Airway epithelial cell (primary cell): ENCODE measurements at places on chromosomes 4 and X. TPM values are rescaled to one million over a fixed set of nuclear protein-coding genes. Genes with fewer than 3 reads are reported as not detected.

The FRMPD3 gene
- total RNA-seq: under 0.01 TPM in 1 of 2 replicates, not detected in the other

The BCORL1 gene
- 1.7 and 2.8 TPM in 2 replicates for total RNA-seq

The MAGEA8 gene
- not detected in 2 replicates for total RNA-seq

The RBMX2 gene
- total RNA-seq: 11.6 and 21.7 TPM in 2 replicates

The FAM236C gene
- total RNA-seq: not detected in 2 replicates

The POLR2B gene
- 82.4 and 82.5 TPM in 2 replicates for total RNA-seq

The PAGE5 gene
- total RNA-seq: not detected in 2 replicates

The HTR2C gene
- not detected in 2 replicates for total RNA-seq

The NHS gene
- 2.6 and 3.6 TPM in 2 replicates for total RNA-seq

The VEGFD gene
- total RNA-seq: 0.07 TPM in 1 of 2 replicates, not detected in the other

The DIPK2B gene
- total RNA-seq: not detected in 2 replicates

The UTP3 gene
- total RNA-seq: 26.8 and 27.4 TPM in 2 replicates

The YIPF7 gene
- not detected in 2 replicates for total RNA-seq

The GSX2 gene
- not detected in 2 replicates for total RNA-seq

The ZNF711 gene
- total RNA-seq: 0.88 and 0.92 TPM in 2 replicates

The SYN1 gene
- total RNA-seq: 0.33 and 0.63 TPM in 2 replicates

The EPHA5 gene
- total RNA-seq: not detected in 2 replicates

The SNCA gene
- total RNA-seq: 26.2 and 69.8 TPM in 2 replicates

The TCP11X2 gene
- total RNA-seq: not detected in 2 replicates

The F9 gene
- not detected in 2 replicates for total RNA-seq

The STK32B gene
- not detected in 2 replicates for total RNA-seq

The FAM156A gene
- 5.3 and 11.0 TPM in 2 replicates for total RNA-seq

The TLL1 gene
- total RNA-seq: 0.92 and 1.1 TPM in 2 replicates

The NDNF gene
- 0.09 TPM in 1 of 2 replicates, not detected in the other for total RNA-seq

The MAGEA2 gene
- not detected in 2 replicates for total RNA-seq
